ENCODE measurements at places on chromosomes 7 and 10.
A peak's percentile ranks its signal among the peaks of the same experiment; 100 is the strongest.

GRCh38 chr7:10632712-10633111 lies 341.0 kb upstream of the PHF14 start:
- DNase-seq: no peak

- no peak for DNase-seq
These were observed 12.0 kb upstream of the GOT1 start for GRCh38 chr10:99442394-99442793.

- no peak for DNase-seq
These were observed 169.9 kb upstream of the AOAH start for GRCh38 chr7:36894190-36894589.

- no peak for DNase-seq
These were observed 2.8 kb downstream of the DNAJB9 start for GRCh38 chr7:108572480-108572879.

GRCh38 chr10:93680412-93681047 lies 21.9 kb downstream of the FRA10AC1 start:
- no peak for DNase-seq

DNA sequence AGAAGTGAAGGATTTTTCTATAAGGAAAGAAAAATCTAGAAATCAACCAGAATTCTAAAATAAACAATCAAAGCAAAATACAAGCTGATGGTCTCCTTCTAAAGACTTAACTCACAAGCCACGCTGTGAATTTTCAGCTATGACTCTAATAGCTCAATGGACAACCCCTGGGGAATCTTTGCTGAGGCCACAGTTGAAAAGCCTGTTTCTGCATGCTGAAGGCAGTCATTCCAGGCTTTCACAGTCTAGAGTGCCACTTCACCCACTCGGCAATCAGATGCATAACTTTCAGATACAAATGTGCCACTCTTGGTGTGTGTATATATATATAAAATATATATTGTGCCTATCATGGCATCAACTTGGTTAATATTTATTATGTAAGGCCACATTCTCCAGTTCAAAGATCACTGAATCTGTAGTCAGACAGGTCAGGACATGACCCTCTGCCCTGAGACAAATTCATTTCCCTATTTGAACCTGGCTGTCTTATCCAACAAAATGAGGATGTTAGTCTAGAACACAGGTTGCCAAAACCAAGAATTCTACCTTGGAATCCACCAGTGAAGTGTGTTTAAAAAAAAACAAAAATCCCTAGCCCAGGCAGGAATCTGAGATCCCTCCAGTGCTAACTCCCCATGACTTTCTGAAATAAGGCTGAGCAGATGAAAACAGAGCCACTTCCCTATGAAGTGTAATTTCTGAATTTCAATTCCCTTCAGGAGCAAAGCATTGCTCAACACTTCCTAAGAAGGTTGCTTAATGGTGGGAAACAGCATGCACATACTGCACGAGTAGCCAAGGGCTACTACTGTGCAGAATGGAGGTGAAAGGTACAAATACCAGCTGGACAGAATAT lies 9.9 kb downstream of the LIPA start:
- DNase-seq: no peak

DNA sequence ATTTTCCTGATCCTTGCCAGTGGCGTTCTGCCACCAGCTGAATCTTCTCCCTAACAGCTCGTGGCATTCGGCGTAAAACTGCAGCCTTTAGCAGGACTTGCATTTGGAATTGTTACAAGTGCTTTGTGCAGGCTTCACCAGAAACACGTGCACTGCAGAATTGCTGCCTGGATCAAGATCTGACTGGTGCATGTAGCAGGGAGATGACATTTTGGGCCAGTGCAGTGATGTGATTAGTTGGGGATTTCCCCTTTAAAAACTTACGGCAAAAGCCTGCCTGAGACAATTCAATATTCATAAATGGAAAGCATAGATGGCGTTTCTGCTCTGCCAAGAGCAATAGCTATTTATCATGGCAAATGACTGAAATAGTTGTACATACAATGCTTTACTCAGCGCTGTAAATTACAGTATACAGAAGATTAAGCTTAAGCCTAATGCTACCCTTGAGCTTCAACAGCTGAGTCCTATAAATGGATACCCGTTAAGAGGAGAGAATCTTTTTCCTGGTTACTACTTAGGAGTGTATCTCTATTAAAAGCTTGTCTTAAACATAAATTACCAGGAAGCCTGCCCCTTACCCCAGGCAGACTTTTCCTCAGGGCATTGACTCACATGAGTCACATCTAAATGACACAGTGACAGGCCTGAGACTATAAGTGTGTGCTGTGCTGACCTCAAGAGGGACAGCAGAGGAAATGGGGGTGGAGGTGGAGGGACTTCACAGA lies 106.3 kb downstream of the ATXN7L1 start:
- DNase-seq: no peak

GRCh38 chr7:81628951-81629350 lies 140.9 kb downstream of the HGF start:
- no peak for DNase-seq

- no peak for DNase-seq
These were observed 95.5 kb downstream of the MAP3K8 start for GRCh38 chr10:30529373-30529998.

DNA sequence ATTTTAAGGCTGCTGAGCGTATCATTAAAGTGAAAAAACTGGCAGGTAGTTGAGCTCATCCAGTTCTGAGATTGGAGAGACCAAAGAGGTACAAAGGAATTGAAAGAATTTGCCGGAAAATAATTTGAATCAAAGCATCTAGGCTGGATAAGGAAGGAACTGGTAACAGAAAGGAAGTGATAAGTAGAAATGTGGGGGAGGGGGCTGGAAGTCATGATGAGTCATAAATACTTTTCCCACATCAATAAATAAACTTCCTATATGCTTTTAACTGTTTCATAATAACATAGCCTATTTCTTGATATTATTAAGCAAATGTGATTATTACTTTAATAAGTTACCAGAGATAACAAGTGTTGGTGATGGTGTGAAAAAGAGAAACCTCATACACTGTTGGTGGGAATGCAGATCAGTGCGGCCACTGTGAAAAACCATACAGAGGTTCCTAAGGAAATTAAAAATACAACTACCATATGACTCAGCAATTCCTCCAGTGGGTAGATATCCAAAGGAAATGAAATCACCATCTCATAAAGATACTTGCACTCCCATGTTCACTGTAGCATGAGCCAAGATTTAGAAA lies 27.0 kb downstream of the ZNF438 start:
- no peak for DNase-seq

GRCh38 chr7:147824671-147825070 lies 765.9 kb upstream of the C7orf33 start:
- no peak for DNase-seq

- DNase-seq: no peak
These were observed 247.7 kb downstream of the MAD1L1 start for GRCh38 chr7:1985042-1985441.

- no peak for DNase-seq
These were observed 67.6 kb upstream of the CAV2 start for GRCh38 chr7:116431787-116432526.

GRCh38 chr10:11698691-11699549 lies 43.3 kb upstream of the ECHDC3 start:
- DNase-seq: no peak

GRCh38 chr7:40324914-40325313 lies 190.1 kb downstream of the SUGCT start:
- DNase-seq: no peak

GRCh38 chr10:47456079-47456785 lies 27.7 kb downstream of the ANXA8 start:
- DNase-seq: peak; percentile 36

DNA sequence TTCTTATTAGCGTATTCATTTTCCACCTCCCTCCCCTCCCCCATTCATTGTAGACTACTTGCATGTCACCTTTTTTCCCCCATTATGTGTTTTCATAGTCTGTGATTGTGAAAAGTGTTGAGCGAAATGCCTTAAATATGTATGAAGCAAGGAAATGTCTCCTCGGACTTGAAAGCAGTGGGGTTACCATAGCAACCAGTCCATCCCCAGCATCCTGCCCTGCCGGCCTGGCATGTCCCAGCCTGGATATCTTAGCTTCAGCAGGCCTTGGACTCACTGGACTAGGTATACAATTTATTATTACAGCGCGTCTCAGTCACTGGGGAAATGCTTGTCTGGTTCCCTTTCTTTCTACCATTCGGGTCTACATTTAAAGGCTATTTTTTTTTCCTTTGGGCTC lies 283.6 kb downstream of the BICC1 start:
- DNase-seq: no peak

DNA sequence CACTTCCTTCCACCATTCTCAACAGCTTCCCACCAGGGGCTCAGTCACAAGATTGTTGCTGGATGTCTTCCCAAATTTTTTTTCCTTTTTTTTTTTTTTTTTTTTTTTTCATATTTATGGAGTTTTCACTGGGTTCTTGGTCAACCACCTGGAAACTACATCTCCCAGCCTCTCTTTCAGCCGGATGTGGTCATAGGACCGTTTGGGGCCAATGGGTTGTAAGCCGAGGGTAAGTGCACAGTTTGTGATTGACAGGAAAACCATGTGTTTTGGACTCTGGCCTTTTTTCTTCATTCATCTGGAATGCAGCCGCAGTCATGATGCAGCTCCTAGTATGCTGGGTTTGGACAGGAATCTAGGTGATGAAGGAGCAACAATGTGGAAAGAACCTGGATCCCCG lies 337.1 kb upstream of the FOXK1 start:
- DNase-seq: no peak

DNA sequence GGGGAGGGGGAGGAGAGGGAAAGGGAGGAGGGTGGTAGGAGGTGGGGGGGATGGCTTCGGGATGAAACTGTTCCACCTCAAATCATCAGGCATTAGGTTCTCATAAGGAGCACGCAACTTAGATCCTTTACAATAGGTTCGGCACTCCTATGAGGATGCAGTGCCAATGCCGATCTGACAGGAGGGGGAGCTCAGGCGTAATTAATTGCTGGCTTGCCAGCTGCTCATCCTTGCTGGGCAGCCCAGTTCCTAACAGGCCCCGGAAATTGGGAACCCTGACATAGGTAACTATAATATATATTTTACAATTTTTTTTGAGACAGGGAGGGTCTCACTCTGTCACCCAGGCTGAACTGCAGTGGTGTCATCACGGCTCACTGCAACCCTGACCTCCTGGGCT lies 118.8 kb upstream of the SFMBT2 start:
- DNase-seq: no peak

DNA sequence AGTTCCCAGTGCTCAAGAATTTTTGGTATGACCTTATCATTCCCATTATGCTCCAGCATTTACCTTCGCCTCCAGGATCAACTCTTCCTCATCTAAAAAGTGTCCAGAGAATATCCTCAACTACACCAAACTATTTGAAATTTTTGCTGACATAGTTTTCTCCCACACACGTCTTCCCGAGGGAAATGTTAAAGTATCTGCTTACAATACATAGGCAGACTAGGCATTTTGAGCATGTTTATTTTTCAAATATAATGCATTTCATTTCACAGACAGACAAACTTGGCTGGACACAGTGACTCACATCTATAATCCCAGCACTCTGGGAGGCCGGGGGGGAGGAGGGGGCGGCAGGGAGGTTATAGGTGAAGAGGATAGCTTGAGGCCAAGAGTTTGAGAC lies 177.1 kb upstream of the TRIM24 start:
- DNase-seq: no peak

- DNase-seq: peak; percentile 59
These were observed 39.0 kb upstream of the IFRD1 start for GRCh38 chr7:112411186-112411795.

DNA sequence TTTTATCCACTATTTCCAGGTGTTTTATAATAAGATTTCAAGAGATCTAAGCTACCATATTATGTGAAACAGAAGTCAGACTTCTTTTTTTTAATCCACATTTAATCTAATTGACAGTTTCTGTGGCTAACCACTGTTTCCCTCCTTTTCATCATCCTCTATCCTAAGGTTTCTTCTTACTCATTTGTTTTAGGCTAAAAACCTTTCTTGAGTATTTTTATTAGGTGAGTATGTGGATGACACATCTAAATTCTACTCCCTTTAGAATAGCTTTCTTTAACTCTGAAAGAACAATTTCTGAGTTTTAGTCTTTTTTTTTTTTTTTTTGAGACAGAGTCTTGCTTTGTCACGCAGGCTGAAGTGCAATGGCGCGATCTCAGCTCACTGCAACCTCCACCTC lies 62.7 kb downstream of the NPY start:
- DNase-seq: no peak

GRCh38 chr7:132193898-132194297 lies 382.4 kb downstream of the PLXNA4 start:
- DNase-seq: no peak
